COLO829 (cell line): ENCODE measurements at places on chromosomes 11 and 22.
A peak's percentile ranks its signal among the peaks of the same experiment; 100 is the strongest.

- DNase-seq, result no peak
These were observed 33.4 kb downstream of the SIK2 start for GRCh38 chr11:111635706-111636045.

GRCh38 chr11:69641681-69642548 lies 959 bp downstream of the CCND1 start:
- DNase-seq, result no peak

- DNase-seq, result no peak
These were observed 34.7 kb upstream of the CLNS1A start for GRCh38 chr11:77672264-77672663.

- no peak for DNase-seq
These were observed 49.9 kb upstream of the SOX6 start for GRCh38 chr11:16406226-16406625.

GRCh38 chr11:75078233-75078632 lies 18.4 kb downstream of the OR2AT4 start:
- DNase-seq, result peak; percentile 14

GRCh38 chr22:39292031-39292462 lies 27.4 kb downstream of the RPL3 start:
- peak; percentile 89 for DNase-seq

DNA sequence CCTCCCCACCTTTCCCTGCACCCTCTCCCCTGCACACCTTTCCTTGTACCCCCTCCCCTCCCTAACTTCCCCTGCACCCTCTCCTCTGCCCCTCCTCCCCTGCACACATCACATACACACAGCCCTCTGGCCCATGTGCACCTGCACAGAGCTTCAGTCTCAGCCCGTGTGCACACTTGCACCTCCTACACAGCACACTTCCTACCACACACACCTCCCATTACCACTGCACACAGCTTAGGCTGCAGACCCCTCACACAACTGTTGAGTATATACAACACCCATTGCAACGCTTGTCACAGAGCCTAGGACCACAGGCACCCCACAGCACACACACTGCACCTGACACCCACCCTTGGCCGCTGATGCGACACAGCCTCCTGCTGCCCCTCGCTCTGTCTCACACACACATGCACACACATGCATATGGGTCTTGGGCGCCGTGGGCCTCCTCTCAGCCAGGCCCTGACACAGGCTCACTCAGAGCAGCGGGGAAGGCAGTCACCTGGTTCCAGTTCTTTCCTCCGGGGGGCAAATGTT lies 411 bp downstream of the SIGIRR start:
- no peak for DNase-seq

DNA sequence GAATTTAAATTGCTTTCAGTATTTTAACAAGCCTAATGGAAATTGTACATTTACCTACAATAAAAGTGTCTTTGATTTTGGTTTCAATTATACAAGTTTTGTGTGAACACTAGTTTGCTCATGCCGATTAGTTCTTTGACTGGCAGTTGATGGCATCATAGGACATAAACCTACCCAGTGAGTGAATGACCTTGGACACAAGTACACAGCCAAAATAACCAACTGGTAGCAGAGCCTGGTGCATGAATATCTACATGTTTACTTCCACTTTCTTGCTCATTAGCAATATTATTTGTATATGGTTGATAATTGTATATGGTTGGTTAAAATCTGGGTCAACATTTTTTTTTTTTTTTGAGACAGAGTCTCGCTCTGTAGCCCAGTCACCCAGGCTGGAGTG lies 37.8 kb downstream of the STIM1 start:
- DNase-seq, result no peak

DNA sequence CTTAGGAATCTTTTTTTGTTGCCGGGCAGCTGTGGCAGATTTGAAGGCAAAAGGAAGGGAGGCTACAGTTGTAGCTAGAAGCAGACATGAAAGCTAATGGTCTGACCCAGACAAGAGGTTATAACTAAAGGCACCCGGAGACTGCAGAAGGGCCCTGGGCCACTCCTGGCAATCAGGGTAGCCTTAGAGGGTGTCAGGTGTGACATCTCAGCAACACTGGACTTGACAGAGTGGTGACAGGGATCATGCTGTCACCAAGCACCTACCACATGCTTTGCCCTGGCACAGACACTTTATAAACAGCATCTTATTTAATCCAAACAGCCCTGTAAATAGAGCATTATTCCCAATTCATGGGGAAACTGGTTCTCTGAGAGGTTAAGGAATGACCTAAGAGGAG lies 25.7 kb downstream of the TUB start:
- no peak for DNase-seq

- DNase-seq, result no peak
These were observed 4.1 kb upstream of the NUDT8 start for GRCh38 chr11:67633758-67634365.
